ENCODE measurements at places on chromosomes 1 and 21.

DNA sequence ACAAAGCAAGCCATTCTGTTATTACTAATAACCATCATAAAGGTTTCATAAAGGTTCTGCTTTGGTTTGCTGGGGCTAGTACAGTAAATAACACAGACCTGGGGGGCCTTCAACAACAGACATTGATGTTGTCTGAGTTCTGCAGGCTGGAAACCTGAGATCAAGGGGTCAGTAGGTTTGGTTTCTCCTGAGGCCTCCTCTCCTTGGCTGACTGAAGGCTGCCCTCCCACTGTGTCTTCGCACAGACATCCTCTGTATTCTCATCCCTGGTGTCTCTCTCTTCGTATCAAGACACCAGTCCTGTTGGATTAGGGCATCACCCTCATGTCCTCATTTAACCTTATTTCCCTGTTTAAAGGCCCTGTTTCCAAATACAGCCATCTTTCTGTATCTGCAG lies 37.3 kb downstream of the HUNK start:
- no peak for DNase-seq

GRCh38 chr1:8625981-8626898 lies 191.2 kb downstream of the RERE start:
- DNase-seq, result no peak

DNA sequence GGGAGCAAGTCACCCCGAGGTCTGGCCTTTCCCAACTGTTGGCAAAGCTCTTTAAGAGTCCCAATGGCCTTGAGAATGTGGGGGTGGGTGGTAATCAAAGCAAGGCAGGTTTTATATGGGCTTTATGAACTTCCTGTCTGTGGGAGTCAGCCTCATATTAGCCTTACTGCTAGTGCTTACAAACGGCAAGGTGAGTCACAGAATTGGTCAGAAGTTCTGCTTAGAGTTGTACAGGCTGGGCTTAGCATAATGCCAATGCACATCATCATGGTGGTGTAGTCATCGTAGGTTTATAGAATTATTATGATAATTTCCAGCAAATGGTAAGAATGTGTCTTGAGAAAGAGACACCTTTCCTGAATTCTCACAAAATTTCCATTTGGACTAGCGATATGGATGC lies 192.7 kb upstream of the KIAA0040 start:
- no peak for DNase-seq

GRCh38 chr21:37449302-37449937 lies 82.8 kb downstream of the DYRK1A start:
- no peak for DNase-seq

GRCh38 chr1:109252893-109253802 lies 3.8 kb downstream of the CELSR2 start:
- no peak for DNase-seq

DNA sequence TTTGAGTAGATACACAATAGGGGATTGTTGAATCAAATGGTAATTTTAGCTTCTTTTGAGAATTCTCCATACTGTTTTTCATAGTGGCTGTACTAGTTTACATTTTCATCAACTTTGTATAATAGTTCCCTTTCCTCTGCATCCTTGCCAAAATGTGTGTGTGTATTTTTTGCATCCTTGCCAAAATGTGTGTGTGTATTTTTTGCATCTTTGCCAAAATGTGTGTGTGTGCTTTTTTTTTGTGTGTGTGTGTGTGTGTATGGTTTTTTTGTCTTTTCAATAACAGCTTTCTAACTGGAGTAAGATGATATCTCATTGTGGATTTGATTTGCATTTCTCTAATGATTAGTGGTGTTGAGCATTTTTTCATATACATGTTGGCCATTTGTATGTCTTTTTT lies 105.4 kb downstream of the ATP6V1G3 start:
- no peak for DNase-seq

GRCh38 chr1:175145899-175146528 lies 46.6 kb downstream of the KIAA0040 start:
- DNase-seq, result no peak

DNA sequence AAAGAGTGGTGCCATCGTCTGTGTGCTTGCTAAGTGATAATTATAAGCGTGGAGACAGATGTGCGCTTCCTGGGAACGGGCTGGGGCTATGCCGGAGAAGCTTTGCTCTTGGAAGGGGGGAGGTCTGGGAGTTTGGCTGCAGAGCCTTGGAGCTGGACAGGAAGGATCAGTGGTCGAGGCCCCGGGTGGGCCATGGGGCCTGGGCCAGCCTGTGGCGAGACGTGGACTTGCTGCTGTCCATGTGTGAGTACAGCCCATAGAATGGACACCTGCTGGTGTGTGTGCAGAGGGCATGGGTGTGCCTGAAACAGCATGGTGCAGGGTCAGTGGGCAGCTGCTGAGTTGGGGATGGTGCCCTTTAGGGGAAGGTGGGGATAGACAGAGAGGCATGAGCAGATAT lies 121.3 kb downstream of the PCBP3 start:
- no peak for DNase-seq
